GOT3 (cell line): ENCODE measurements at places on chromosomes 2 and 18.
A peak's percentile ranks its signal among the peaks of the same experiment; 100 is the strongest.

- DNase-seq: no peak
Measured at GRCh38 chr2:16135196-16135912, 195.0 kb downstream of the MYCN start.

DNA sequence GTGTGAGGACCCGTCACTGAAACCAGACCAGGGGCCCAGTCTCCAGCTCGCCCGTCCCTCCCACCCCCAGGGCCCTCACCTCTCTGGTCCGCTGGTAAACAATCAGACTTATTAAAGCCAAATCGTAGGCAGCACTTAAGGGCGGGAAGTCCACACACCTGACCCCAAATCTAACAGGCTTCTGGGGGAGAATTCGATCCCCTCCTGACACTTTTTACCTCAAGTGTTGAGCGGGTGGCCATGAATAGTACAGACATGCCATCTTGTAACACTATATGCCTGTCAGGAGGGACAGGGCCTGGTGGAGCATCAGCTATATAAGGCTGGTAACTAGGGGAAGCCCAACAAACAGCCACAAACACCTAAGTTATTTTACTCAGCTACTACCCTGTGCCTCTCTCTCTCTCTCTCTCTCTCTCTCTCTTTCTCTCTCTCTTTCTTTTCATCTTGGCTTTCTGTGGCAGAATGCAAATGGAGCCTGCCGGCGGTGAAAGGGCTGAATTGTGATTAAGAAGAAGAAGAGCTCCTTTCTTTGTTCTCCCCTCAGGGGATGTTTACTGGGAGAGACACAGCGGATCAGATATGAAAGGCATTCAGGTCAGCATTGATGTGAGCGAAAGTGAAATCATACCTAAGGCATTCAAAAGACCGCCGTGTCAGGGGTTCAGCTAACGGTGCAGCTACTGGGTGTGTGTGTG is 9.5 kb downstream of the ZEB2 start:
- no peak for DNase-seq

GRCh38 chr2:99152199-99152895 is 2.4 kb downstream of the TSGA10 start:
- no peak for DNase-seq

DNA sequence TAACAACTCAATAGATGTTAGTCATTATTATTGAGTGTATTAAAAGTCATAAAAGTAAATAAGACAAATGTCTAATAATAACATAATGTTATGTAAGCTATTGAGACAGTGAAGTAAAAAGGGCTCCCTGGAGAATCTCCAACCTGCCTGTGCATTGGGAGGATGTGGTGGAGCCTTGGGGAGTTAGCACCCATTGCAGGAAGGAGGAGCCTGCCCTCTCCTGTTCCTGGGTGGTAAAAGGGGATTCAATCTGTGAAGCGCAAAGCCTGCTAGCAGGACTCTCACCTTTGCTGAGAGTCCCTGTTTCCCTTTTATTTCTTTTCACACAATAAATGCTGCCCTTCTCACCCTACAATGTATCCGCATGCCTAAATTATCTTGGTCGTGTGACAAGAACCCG is 206.1 kb downstream of the RAB3GAP1 start:
- no peak for DNase-seq

- no peak for DNase-seq
Measured at GRCh38 chr18:62877411-62878221, 162.3 kb downstream of the PHLPP1 start.

- no peak for DNase-seq
Measured at GRCh38 chr18:24818441-24818840, 358.0 kb downstream of the HRH4 start.

- no peak for DNase-seq
Measured at GRCh38 chr2:3126911-3127621, 250.6 kb downstream of the EIPR1 start.

DNA sequence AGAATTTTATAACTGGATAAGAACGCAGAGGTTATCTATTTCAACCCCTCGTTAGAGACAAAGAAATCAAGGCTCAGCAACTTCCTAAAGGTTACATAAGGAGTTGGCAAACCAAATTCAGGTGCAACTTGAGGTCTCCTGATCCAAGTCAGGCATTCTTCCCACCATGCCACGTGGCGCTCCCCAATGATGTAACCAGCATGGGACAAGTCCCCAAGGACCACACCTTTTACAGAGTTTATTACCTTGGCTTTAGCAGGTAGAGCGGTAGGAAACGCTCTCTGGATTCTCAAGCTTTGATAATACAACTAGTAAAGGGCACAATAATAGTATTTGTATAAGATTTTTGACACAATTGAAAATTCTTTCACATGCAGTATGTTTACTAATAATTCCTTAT is 26.7 kb upstream of the MBOAT2 start:
- no peak for DNase-seq

- peak; percentile 41 for DNase-seq
Measured at GRCh38 chr2:222318026-222318711, 19.4 kb upstream of the PAX3 start.

- no peak for DNase-seq
Measured at GRCh38 chr2:237352279-237352845, 61.6 kb downstream of the COL6A3 start.

DNA sequence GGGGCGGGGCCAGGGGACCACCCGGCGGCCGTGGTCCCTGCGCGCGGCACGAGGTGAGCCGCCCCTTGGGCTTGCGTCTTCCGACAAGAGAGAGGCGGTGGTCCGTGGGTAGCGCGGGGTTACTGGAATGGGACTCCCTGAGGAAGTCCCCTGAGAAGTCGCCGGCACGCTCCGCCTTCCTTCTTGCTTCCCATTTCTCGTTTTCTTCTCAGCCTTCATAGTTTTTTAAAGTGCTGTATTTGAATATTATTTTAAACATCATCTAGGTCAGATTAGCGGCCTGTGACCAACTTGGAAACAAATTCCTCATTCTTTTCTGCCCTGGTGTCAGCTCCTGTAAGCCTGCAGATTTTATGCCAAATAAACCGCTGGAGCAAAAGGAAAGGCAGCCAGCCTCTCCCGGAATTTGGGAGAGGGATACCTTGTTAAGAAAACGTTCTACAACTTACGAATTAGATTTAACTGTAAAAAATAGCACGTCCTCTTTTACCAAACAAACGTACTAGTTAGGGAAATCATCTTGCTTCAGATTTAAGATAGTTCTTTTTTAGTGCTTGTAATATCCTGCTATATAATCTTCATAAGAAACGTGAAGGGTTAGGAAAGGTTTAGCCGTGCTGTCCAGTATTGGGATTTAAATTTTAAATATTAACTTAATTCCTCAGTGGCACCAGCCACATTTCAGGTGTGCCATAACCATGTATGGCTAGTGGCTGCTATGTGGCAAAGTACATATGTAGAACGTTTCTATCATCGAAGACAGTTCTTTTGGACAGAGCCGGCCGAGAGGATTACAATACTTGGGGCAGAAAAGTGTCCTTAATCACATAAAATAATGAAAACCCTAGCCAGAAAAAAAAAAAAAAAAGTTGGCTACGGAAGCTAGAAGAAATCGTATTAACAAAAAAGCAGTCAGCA is 628 bp upstream of the PTPN2 start:
- no peak for DNase-seq

DNA sequence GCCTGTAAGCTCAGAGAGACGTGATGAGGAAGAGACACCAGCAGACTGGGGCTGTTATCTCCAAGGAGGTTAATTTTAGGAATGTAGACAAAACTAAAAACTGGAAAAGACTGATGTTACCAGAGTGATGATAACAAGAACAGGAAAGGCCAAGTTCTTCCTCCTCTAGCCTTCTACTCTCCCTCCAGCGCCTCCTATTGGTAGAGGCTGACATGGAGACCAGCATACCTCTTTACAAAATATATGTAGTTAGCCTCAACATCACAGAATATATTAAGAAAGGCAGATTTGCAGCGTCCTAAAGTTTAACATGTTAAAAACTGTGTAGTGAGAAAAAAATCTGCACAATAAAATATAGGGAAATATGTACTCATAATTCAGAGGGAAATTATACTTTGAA is 66.0 kb downstream of the TCF4 start:
- no peak for DNase-seq

GRCh38 chr2:113799375-113799774 is 42.9 kb upstream of the SLC35F5 start:
- no peak for DNase-seq

- no peak for DNase-seq
Measured at GRCh38 chr2:61857224-61857623, 3.4 kb upstream of the FAM161A start.

- DNase-seq: no peak
Measured at GRCh38 chr2:30148850-30149249, 2.0 kb downstream of the YPEL5 start.

DNA sequence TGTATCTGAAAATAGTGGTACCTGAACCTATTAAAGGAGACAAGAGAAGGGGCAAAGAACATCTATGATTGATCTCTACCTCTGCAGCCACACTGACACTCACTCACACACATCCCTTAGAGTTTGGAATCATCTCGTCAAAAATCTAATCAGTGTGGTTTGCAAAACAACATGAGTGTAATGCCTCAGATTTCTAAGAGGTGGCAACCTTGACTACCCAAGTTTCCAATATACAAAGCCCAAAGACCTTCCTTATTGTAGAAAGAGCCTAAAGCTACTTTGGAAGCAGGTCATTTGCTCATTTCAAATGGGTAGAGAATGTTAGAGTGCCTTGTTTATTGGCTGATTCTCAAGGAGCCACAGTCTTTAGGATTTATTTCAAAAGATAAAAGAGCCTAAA is 444.9 kb downstream of the ARHGAP15 start:
- no peak for DNase-seq

DNA sequence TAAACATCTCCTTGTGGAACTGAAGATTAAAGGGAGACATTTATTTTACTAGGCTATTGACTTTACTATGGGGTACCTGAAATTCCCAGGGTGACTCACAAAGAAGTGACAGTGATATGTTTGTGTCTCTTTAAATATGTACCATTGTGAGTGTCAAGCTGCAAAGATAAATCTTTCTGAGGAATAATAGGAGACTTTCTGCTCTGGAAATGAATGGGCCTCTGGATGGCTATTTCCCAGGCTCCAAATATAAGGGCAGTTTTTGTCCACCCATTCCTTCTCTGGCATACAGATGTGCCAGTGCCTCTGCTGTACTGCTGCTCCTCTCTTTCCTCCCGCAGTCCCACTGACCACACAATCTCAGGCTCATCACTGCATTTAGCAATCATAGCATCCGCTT is 586.4 kb upstream of the CNTNAP5 start:
- no peak for DNase-seq

DNA sequence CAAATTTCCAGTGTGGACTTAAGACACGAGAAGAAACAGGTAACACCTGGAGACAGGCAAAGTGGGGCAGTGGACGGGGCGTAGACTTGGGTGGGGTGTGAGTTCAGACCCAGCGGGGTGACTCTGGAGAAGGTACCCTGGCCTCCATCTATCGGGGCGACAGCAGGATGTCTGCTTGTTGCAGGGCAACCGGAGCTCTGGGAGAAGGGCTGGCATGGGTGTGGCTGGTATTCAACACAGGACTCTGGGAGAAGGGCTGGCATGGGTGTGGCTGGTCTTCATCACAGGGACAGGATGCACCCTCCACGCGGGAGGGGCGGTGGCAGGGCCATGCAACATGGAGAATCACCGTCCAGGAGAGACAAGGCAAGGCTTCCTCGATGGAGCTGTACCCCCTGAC is 198.5 kb downstream of the HDAC4 start:
- no peak for DNase-seq

DNA sequence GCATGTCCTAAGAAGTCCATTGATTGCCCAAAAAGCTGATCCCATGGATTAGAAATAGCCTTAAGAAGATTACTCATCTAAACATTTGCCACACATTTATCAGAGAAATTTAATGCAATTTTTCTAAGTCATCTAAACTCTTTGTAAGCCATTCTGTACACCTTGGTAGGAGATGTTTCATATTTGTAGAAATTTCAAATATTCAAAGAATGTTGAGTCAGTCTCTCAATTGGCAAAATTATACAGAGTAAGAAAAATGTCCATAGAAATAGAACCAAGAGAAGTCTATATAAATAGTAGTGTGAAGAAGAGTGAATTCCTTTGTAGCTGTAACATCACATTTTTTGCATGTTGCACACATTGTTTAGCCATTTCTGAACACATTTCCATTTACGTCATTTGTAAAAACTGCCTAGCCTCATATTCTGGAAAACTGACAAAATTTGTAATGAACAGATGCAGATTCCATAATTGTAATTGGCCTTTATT is 128.6 kb downstream of the MSTN start:
- no peak for DNase-seq
